AML-193 (cell line): ENCODE measurements at places on chromosomes 3 and 15.
A peak's percentile ranks its signal among the peaks of the same experiment; 100 is the strongest.

DNA sequence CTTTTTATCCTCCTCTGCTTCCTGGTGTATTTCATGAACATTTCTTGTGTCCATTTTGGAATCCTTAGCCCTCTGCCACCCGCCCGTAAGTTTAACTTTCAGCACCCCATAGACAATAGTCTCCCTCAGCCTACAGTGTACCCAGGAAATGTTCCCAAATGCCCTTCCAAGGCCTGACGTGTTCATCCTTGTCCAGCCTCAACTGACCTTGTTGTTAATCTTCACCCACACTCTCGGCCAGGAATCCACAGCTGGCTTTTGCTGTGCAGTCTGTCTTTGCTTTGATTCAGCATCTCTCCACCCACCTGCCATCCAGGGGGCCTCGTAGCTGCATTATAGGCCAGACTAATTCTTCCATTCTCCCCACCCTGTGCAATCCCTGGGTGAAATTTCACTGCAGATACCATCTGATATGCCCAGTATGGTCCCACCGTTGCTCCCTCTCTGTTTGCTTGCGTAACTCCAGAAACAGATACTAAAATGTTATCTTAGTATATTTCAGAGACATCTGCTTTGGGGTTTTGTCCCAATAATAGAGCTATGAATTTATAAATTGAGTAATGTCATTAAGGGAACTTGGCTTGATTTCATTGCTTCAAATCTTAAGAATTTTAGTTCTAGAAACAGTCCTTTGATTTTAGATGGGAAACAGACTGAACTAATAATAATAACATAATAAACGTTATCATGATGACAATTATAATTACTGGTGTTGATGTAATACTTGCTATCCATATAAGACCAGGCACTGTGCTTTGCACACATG is 16.6 kb downstream of the GUCA1C start:
- no peak for DNase-seq

DNA sequence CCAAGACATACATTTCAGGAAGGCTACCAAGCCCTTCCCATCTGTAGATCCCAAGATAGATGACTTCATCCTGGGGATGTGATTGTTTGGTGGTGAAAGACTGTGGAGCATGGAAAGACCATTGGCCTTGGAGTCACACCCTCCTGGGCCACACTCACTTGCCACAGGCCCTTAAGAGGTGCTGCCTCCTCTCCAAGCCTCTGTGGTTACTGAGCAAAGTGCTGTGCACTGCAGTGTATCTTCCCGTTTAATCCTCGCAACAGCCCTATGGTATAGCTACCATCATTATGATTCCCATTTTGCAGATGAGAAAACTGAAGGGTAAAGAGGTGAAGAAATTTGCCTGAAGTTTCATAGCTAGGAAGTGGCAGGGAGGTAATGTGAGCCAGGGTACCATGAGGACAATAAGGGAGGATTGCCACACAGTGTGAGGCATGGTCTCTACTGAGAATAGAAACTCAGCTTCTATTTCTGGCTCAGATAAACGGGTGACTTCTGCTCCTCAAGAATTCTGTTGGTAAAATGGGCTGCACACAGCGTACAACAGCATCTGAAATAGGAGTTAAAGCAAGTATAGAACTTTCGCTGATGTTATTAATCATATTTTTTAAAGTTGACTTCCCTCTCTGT is 23.9 kb upstream of the RHO start:
- no peak for DNase-seq

DNA sequence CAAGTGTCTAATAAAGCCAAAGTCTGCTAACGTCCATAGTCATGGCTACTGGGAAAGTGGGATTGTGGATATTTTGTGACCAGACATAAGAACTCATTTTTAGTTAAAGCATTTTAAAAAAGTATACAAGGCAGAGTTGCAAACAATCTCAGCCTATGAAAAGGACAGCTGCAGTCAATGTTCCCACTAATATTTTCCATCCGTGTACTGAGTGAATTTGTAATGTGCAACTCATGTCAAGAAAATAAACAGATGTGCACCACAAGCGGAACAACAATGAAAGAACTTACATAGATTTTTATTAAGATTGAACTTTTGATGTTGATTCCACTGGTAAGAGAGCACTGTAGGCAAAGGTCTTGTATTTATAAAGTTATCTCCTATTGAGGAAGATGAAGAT is 231.3 kb upstream of the SEMA6D start:
- DNase-seq = no peak

DNA sequence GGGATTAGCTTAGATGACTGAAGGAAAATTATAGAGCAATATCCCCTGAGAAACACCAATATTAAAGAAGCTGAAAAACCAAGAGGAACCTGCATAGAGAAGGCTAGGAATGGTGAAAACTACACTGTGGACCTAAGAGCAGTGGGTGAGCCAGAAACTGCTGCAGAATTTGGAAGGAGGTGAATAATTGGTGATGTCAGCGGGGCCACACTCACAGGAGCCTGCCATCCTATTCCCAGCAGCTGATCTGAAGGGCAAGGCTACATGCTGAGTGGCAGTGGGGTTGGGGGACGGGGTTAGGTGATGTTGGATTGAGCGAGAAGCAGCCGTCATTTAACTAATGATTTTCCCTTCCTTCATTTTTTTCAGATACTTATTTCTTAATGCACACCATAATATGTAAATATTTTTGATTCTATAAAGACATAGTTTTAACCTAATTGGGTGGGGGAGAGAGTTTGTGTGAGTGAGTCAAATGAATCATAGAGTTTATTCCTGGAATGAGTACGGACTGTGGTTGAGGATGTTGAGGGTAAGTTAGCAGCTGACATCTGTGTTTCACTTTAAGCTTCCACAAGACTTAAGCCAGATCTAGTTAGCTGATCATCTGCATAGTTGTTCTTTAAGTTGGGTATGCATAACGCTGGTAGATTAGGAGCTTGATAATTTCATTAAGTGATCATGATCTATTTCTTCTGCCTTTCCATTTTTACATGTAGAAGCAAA is 222.8 kb downstream of the PTPRG start:
- DNase-seq = no peak

GRCh38 chr15:94322141-94322540 is 90.8 kb downstream of the MCTP2 start:
- peak; percentile 71 for DNase-seq

DNA sequence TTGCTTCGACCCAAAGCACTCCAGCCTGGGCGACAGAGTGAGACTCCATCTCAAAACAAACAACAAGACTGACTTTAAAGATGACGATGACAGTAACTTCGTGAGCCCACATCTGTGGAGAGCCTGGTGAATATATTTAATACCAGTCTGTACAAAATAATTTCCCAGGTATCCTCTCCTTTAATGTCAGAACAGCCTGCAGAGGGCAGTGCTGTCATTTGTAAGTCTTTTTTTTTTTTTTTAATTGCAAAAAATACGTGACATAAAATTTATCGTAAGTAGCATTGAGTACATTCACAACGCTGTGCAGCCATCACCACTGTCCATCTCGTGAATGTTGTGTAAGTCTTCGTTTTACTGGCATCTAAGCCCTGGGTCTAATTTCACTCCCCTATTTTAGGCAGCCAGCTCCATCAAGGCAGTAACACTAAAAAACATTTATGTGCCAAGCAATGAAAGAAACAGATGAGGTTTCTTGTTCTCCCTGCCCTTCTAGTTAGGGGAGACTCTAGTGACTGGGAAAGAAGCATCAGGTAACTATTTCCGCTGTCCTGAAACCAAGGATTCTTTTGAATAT is 1.4 kb downstream of the HTD2 start:
- peak; percentile 60 for DNase-seq

- no peak for DNase-seq
Measured at GRCh38 chr3:191328383-191328961, 722 bp upstream of the CCDC50 start.

GRCh38 chr3:73493543-73494308 is 131.0 kb downstream of the PDZRN3 start:
- DNase-seq = no peak

GRCh38 chr3:59570806-59571205 is 521.0 kb upstream of the CFAP20DC start:
- DNase-seq = no peak

DNA sequence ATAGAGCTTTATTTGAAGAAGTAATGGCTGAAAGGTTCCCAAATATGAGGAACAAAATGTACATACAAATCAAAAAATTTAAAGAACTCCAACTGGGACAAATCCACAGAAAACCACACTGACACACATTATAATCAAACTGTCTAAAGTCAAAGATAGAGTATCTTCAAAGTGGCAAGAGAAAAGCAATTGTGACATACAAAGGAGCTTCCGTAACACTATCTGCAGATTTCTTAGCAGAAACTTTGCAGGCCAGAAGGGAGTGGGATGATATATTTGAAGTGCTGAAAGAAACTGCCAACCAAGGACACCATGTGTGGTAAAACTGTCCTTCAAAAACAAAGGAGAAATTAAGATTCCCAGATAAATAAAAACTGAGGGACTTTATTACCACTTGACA is 91.9 kb downstream of the SENP2 start:
- no peak for DNase-seq

DNA sequence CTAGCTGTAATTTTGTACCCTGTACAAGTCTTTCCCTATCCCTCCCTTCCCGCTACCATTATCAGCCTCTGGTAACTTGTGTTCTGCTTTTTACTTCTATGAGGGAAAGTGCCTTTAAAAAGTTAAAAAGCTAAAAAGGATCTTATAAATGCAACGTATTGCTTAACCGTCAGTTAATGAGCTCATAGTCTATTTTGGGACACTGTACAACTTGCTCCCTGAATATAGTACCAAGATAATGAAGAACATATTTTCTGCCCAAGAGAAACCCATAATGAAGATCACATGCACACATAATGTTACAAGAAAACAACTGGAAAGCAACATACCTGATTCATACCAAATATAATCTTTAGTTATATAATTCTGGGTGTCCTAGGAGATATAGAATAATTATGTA is 22.6 kb downstream of the ZIC1 start:
- DNase-seq = no peak
